AG08396 (cell line): ENCODE measurements at places on chromosomes 11 and 22.

DNA sequence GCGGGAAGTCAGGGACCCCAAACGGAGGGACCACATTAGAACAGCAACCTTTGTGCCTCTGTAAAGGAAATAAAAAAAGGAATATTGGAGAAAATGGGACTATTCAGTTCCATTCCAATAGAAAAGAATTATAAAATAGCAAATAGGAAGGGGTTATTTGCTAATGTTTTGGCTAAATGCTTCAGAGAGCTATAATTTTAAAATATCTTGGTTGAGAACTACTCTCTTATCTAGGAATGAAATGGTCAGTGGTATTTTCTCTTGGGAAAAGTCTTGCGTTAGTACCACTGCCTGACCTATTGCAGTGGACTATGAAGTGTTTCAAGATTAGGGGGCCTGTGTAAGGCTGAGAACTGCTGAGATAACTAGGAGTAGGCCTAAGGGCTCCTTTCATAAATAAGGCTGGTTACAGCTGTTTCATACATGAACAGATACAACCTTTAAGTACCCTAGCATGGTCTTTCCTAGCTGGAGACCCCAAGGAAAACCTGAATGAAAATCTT is 6.9 kb upstream of the WEE1 start:
- no peak for DNase-seq

DNA sequence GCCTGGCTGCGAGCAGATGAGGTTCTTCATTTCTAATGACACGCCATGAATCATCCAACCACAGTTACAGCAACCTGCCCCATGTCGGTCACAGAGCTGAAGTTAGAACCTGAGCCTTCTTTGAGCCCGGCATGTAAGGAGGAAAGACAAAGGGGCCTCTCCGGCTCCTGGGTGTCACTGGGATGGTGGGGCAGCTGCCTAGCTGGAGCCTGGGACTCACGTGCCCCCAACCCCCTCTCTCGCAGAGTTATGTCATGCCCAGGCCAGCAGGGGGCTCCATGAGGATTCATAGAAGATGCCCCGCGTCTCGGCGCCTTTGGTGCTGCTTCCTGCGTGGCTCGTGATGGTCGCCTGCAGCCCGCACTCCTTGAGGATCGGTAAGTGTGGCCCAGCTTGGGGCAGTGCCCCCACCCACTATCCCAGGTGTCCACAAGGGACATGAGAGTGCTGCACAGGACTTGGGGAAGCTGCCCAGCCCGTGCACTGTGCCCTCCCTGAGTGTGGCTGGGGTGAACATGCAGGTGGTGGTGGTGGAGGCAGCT is 148.5 kb downstream of the GRIK4 start:
- peak; percentile 35 for DNase-seq

DNA sequence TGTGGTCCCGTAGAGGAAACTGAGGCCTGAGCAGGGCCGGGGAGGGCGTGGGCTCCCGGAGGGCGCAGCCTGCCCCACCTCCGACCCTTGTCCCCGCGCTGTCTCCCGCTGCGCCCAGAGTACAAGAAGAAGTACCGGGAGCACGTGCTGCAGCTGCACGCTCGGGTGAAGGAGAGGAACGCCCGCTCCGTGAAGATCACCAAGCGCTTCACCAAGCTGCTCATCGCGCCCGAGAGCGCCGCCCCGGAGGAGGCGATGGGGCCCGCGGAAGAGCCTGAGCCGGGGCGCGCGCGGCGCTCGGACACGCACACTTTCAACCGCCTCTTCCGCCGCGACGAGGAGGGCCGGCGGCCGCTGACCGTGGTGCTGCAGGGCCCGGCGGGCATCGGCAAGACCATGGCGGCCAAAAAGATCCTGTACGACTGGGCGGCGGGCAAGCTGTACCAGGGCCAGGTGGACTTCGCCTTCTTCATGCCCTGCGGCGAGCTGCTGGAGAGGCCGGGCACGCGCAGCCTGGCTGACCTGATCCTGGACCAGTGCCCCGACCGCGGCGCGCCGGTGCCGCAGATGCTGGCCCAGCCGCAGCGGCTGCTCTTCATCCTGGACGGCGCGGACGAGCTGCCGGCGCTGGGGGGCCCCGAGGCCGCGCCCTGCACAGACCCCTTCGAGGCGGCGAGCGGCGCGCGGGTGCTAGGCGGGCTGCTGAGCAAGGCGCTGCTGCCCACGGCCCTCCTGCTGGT is 1.9 kb downstream of the NLRP6 start:
- DNase-seq = peak; percentile 61

GRCh38 chr11:20126724-20127123 is 33.6 kb downstream of the DBX1 start:
- no peak for DNase-seq

DNA sequence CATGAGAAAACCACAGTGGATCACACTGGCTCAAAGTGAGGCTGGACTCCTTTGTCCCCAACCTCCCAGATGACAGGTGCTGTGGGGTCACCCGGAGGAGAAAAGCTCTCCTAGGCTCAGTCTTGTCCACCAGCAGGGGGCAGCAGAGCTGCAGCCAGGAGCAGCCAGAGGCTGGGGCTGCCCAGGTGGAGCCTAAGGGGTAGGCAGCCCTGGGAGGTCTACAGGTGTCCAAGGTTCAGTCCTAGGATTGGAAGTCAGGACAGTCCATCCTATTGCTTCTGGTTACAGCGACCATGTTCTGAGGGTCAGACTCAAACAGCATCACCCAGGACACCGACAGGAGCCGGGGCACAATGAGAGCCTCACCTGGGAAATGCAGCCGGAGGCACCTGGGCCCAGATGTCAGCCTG is 77.6 kb upstream of the IGLL5 start:
- peak; percentile 39 for DNase-seq

DNA sequence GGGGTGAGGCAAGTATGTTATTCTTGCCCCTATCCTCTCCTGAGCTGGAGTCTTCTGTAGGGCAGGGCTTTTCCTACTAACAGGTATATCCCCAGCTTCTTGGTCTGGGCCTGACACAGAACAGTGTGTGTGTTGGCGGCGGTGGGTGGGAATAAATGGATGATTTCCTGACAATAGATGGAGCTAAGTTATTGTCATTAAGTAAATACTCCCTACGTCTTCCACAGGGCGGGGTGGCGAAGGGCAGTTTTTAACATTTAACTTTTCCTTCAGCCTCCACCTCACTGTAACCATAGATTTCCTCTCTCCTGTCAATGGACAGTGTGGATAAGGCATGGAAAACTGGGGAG is 11.7 kb upstream of the SMPD1 start:
- no peak for DNase-seq

DNA sequence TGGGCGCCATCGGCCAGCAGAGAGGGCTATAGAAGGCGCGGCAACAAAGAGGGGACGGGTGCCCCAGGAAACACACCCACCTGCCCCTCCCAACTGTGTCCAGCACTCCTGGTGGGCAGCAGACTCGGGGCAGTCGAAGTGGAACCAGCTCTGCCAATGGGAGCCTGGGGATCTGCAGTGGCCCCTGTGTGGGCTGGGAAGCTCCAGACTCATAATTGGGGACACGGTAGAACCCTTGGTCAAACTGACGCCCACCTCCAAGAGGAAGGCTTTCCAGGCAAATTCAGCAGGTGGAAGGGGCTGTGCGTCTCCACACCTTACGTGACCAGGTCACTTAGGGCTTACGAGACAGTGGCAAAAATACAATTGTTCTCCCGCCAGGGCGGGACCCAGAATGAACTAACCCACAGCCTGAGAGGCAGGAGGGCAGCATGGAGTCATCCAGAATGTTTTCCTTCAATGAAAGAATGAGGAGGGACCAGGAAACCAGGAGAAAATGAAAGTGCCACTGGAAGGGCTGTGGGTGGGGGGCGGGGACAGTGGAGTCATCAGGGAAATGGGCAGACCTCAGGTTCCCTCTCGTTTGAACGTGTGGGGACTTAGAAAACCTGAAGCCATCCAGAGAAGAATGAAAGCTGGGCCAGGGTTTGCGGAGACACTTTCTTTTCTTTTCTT is 53.2 kb upstream of the SHANK2 start:
- DNase-seq = no peak

- no peak for DNase-seq
Measured at GRCh38 chr11:62921201-62921572, at the start of gene CHRM1. TSS of gene CHRM1 (minus strand) at chr11:62921363. CDS start at chr11:62911100, 10,263 bp downstream.

DNA sequence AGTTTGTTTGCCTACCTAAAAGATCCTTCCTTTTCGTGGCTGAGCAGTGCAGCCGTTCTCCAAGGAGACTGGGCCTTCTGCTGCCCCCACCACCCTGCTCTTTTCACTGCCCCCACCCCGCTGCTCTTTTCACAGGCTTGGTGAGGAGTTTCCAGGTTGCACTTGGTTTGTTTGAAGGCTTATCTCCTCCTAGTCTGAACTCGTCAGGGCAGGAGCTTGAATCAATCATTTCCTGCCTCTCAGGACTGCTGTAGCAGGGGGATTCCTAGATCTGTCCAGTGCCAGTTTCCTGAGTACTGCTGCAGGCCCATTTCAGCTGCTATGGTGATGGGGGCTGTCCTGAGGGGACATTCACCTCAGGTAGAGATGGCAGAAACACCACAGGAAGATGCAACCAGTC is 10.0 kb downstream of the MED15 start:
- DNase-seq = no peak

- DNase-seq = no peak
Measured at GRCh38 chr11:118117790-118118601, 31.2 kb upstream of the SMIM35 start.
